ENCODE measurements at places on chromosomes 6 and 20.

GRCh38 chr6:46136831-46137230, 7.0 kb downstream of the ENPP4 start:
- DNase-seq, result no peak

- no peak for DNase-seq
Measured at GRCh38 chr6:29517728-29518440, 30.1 kb upstream of the MAS1L start.

- no peak for DNase-seq
Measured at GRCh38 chr6:84193114-84193708, 34.2 kb downstream of the CEP162 start.

DNA sequence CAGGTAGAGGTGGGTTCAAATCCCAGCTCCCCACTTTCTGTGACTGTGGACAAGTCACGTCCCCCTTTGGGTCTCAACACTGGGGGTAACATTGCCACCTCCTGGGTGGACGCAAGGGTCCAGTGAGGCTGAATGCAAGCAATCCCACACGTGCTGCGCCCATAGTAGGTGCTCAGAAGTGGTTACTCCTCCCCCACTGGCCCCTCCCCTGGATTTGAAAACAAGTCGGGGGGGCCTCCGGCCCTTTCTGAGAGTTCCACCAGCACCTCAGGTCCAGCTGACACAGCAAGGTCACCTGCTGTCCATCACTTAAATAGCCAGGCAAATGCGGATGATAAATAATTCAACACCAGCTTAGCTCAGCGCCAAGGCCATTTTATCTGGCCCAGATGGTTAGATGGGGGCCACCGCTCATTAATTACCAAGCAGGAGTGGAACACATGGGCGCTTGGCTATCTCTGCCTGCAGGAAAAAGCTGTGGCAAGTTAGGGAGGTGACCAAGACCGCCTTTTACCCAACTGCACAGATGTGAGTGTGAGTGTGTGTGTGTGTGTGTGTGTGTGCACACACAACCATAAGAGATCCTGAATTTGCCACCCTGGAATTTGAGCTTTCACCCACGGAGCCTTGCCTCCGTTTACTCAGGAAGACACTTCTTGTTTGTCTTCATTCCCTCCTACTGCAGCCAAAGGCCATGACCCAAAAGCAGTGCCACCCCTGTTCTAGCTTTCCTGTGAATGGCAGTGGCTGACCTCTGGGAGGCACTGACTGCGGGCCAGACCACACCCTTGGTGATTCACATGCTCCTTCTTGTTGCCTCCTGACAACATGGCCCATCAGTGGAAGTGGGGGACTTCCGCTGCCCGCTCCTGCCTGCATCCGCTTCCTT, 34.7 kb upstream of the KCNB1 start:
- DNase-seq, result no peak

- DNase-seq, result no peak
Measured at GRCh38 chr20:59985864-59986263, 27.6 kb downstream of the CDH26 start.

DNA sequence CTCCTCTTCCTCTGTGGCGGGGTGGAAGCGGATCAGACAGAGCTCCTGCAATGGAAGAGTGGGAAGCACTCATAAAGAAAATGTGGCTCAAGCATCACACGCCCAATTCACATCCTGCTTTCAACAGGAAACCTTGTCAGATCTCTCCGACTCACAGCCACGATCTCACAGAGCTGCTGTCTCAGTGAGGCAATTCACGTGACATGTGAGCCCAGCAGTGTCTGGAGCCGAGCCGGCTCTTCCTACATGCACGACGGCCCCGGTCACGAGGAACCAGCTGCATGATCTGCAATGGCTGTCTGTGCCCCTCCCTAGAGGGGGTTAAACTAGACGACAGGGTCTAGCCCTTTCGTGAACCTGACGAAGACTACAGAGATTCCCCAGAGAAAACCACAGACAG, 29.5 kb upstream of the TCFL5 start:
- DNase-seq, result no peak

GRCh38 chr6:143375022-143375585, 75.4 kb downstream of the ADAT2 start:
- no peak for DNase-seq

DNA sequence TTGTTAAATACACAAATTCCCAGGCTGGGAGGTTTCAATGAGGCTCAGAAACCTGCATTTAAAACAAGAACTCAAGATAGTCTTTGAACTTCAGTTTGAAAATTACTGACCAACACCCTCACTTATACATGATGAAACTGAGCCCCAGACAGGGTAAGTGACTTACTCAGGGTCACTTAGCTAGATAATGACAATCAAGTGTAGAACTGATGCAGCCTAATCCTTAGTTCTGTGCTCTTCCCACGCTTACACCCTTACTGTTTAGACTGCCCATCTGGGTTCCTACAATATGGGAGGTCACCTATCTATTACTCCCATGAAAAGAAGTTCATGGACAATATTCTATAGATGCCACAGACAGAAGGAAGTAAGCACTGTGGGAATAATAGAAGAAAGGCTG, 24.5 kb upstream of the FAM135A start:
- DNase-seq, result no peak

GRCh38 chr6:48474830-48475229, 363.8 kb upstream of the PTCHD4 start:
- no peak for DNase-seq

DNA sequence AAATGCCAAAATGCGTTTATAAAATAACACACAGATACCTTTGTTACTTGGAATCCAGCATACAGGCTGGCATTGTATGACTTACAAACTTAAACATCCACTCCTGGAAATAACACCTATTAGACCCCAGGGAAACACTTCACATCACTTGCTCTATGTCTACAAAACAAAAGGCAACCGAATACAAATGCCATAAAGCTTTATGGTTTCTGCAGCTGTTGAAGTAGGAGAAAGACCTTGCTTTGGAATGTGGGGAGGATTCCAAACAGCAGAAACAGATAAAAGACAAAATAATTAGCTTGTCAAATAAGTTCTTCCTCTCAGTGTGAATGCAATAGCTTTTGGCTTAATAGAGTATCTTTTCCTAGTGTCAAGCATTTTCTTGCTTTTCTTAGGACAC, 9.8 kb upstream of the AMD1 start:
- DNase-seq, result no peak

GRCh38 chr6:43680308-43681200, 7.0 kb downstream of the MRPS18A start:
- no peak for DNase-seq

GRCh38 chr6:141307309-141307998, 825.3 kb upstream of the GJE1 start:
- DNase-seq, result no peak

DNA sequence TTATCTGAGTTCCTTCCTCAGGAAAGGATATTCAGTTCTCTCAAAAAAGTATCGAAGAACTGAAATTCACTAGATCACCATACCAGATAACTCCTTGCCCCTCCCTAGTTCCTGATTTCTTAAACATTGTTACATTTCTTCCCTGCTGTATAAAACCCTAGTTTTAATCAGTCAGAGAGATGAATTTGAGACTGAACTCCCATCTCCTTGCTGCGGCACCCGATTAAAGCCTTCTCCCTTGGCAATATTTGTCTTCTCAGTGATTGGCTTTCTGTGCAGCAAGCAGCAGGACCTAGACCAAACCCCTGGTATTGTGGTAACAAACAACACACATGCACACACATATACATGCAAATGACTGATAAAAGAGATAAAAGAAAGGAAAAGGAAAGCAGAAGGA, 1364.6 kb upstream of the GJE1 start:
- DNase-seq, result no peak

DNA sequence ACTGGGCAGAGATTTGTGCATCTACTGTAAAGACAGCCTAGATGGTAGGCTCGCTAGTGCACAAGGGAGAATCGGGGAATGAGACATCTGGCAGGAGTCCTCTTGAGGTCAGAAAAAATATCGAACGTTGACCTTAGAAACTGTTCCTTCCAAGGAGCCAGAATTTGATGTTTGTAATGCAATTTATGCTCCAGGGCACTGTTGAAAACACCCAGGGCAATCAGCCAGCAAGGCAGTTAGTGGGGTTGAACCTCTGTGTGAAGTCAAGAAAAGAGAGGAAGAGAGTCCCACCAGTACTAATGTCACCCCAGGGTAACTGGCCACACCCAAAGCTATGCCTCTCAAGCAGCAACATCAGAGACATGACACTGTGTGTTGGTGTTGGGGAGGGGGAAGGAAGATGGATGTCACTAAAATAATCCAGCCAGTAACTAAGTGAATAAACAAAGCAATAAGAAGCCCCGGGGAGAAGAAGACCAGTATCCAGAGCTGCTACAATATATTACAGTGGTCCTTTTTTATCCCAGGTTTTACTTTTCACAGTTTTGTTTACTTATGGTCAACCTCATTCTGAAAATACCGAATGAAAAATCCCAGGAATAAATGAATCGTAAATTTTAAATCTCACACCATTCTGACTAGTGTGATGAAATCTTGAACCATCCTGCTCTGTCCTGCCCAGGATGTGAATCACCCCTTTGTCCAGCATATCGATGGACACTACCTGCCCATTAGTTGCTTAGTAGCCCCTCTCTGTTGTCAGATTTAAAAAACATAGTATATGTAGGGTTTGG, 32.9 kb upstream of the PDE10A start:
- no peak for DNase-seq

- no peak for DNase-seq
Measured at GRCh38 chr6:139927236-139927635, 552.8 kb upstream of the CITED2 start.

- no peak for DNase-seq
Measured at GRCh38 chr6:108502832-108503231, 57.9 kb upstream of the FOXO3 start.

GRCh38 chr6:17984399-17984798, 3.0 kb downstream of the KIF13A start:
- DNase-seq, result no peak

GRCh38 chr6:38673397-38674165, 29.4 kb downstream of the GLO1 start:
- DNase-seq, result no peak

DNA sequence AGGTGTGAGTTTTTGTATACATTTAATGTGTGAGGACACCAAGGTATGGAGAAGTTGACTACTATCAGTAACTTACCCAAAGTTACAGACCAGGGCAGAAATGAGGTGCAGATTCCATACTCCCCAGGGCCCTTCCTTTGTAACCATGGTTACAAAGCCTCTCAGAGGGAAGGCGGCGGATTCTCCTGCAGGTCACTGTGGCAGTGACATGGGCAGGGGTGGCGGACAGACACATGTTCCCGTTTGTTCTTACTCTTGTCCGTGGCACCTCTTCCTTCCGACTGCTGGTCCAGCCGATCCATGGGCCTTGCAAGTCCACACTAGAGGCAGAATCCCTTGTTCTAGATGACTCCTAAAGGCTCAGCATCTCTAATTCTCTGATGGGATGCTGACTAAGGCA, 43.0 kb downstream of the PDYN start:
- no peak for DNase-seq

DNA sequence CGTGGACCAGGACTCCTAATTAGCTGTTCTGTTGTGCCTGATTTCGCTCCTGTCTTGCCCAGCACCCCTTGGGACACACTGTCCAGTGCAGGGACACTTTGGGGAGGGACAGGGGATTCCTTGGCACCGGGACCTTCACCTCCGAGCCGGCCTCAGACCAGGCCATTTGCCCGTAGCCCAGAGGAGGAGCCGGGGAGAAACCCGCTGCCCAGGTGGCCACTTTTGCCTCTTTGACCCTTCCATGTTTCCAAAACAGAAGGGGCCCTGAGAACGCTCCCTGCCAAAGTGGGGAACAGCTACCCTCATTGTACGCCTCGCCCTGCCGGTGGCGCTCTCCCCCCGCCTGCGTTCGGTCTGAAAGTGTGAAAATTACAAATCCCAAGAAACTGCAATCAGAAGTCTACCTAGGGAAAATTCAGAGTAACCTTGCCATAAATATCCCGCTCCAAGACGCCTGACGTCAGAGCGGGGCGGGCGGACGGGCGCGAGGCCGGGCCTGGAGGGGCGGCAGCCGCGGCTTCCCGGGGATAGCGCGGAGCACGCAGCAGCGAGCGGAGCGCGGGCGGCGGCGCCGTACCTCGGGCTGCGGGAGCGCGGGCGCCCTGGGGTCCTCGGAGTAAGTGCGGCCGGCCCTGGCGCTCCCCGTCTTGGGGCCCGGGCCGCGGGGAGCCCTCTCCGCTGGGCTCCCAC, at the start of gene DAAM2:
DAAM2 (plus strand) TSS at position 527 of the 690 bp plus-strand sequence. CDS start 63,927 bp downstream, outside the sequence.
- no peak for DNase-seq

GRCh38 chr6:26205625-26206574, 118.7 kb downstream of the HFE start:
- no peak for DNase-seq

DNA sequence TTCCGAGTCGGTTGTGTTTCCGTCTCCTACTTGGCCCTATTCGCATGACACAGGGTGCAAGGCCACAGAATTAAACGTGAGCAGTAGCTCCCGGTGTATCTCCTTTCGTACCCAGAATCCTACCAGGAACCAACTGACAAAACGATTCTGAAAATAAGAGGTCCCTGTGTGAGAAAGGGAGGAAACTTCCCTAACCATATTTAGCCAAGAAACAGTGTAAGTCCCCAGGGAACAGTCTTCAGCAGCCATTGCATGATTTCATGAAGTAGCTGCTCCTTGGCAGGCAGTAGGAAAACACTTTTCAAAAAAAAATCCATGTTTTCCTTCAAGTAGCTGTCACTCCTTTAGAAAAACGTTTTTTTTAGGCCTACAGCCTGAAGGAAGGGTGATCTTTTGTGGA, 46.9 kb downstream of the PDE10A start:
- DNase-seq, result no peak

DNA sequence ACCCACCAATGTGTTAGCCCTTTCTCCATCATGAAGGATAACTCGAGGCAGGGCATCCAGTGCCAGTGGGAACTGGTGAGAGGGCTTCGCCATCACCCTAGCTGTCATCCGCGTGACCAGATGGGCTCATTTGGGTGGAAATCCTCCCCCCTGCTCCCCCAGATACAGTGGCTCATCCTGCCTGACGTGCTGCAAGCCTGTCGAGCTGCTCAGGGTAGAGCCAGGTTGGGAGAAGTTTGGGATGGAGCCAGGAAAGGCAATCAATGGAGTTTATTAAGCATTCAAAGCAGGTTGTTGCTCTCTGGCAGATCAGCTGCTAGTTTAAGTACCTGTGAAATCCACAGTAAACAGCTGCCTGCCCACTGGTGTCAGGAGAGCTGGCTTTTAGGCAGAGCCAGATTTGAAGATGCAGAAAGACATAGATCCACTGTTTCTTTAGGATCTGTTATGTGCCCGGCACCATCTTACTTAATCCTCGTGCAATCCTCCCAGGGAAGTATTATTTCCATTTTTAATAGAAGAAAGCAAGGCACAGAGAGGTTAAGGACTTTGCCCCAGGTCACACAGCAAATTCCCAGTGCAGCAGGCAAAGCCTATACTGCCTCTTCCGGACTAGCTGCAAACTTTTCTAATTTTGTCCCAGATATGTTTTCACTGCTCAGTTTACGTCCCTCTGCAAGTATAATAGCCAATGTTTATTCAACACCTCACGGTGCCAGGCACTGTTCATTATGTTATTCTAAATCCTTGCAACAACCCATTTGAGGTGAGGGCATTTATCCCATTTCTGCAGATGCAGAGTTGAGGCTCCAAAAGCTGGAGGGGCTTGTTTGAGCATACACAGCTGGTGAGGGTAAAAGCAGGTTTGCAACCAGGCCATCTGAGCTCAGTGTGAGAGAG, 54.1 kb upstream of the KCNG1 start:
- DNase-seq, result peak; percentile 55

Data from NCI-H2081 treated with DMSO at 0.1 percent for 48 hours (cell line).